Fibroblast of skin of right quadriceps (primary cell): ENCODE measurements at places on chromosomes 2 and 18.

DNA sequence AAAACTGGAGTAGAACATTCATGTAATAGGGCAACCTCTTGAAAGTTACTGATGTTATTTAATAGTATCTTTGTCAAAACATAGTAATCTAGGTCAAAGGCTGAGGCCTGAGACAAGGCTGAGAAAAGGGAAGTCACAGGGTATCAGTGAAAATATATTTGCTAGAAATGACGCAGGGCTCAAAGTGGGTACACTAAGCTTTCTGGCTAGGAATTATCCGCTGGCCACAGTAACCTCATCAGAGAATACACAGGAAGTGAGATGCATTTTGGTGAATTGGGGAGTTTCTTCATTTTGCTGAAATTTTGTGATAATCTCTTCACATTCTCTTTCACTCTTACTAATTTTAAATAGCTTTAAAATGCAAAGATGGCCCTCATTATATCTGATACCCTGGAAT, 206.8 kb downstream of the OTX1 start:
- DNase-seq, result no peak

DNA sequence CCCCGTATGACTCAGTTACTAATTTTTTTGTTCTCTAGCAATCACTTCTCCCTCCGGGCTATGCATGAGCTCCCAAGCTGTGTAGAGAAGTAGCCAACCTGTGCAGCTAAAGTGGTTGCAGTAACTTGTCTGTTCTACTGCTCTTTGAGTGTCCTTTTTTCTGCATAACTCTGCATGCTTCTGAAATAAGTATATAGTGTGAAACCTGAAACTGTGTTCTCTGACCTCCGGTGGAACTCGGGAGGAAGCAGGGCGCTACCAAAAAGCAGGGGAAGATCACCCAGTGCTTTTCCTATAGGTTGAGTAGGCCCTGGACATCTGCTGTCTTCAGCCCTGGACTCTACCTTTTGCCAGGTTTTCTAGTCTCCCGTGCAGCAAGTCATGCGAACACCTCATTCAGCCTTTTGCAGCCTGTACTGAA, 47.8 kb downstream of the PHLPP1 start:
- no peak for DNase-seq

DNA sequence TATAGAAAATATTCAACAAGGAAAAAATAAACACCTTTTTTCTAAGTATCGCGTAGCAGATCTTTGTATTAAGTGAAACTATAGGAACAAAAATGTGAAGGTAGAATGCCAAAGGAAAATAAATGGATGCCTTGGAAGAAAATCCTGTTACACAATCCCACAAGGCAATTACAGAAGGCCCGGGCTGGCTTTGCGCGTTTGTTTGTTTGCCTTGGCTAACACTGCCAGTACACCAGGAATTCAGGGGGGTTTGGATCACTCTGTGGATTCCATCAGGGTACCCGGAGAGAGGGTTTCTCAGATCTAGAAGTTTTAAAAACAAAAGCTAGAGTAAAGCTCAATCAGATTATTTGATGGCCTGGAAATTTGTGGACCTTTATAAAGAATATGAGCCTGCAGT, 478.3 kb downstream of the FBXO15 start:
- DNase-seq, result peak; percentile 38

DNA sequence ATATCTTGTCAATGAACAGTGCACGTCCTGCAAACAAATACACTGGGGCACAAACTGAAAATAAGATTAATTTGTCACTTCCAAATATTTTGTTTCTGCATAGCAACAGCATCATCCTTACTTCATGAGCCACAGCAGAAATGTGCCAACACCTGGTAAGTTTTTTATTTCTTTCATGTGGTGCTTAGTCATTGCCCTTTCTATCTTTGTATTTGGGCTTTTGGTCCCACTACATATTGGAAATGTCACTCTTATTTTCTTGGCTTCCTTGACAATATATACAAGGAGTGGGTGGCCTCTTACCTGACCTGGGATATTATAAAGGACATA, 208.0 kb downstream of the RBM43 start:
- no peak for DNase-seq

- no peak for DNase-seq
Measured at GRCh38 chr2:113061241-113061640, 2.2 kb downstream of the IL36RN start.

- no peak for DNase-seq
Measured at GRCh38 chr18:61545281-61546245, 212.3 kb downstream of the CDH20 start.

DNA sequence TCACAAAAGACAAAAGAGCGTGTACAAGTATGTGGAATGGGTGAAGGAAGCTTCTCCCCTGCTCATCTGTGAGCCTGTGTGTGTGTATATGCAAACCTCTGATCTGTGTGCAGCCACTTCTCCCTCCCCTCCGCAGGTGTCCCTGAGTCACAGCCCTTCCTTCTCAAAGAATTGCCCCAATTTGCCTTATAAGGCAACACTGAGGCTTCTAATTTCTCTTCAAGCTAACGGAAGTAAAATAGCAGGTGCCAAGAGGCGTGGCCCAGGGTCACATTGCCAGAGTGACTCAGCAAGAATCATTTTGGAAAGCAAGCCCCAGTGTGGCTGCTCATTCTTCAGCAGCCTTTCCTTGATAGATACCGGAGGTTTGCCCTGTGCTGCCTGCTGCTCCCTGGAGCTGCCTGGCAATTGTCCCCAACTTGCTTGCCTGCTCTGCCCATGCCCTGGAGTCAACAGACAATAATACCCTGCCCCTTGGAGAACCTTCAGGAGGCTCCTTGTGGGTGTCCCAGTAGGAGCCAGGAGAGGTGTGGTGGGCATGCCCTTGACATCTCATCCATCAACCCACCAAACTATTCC, 37.3 kb upstream of the BMP10 start:
- DNase-seq, result peak; percentile 48

GRCh38 chr2:156944871-156945270, 312.6 kb upstream of the GALNT5 start:
- no peak for DNase-seq

- DNase-seq, result no peak
Measured at GRCh38 chr18:45173799-45174519, 441.3 kb upstream of the SLC14A2 start.

DNA sequence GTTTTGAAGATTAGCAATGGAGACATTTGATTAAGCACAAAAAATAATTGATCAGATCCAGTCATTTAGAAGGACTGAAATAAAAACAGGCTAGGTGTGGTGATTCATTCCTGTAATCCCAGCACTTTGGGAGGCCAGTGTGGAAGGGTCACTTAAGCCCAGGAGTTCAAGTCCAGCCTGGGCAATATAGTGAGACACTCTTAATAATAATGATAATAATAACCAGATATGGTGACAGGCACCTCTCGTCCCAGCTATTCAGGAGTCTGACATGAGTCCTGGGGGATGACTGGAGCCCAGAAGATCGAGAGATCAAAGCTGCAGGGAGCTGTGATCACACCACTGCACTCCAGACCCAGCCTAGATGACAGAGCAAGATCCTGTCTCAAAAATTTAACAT, 3.5 kb upstream of the FN1 start:
- no peak for DNase-seq

DNA sequence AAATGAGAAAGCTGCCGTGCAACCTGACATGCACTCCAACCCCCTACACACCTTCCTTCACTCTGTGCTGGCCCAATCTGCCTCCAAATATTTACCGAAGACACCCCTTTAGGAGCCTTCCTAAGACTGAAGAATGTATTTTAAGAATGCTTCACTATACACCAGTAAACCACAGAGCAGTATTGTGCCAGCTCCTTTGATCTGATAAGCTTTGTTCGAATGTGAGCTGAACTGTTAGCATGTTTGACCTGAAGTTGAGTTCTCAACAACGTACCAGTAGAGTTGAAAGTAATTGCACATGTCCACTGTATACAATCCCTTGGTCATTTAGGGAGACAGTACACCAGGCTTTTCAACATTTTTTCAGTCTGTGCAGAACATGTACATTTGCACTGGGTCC, 259.2 kb downstream of the TGIF1 start:
- no peak for DNase-seq

DNA sequence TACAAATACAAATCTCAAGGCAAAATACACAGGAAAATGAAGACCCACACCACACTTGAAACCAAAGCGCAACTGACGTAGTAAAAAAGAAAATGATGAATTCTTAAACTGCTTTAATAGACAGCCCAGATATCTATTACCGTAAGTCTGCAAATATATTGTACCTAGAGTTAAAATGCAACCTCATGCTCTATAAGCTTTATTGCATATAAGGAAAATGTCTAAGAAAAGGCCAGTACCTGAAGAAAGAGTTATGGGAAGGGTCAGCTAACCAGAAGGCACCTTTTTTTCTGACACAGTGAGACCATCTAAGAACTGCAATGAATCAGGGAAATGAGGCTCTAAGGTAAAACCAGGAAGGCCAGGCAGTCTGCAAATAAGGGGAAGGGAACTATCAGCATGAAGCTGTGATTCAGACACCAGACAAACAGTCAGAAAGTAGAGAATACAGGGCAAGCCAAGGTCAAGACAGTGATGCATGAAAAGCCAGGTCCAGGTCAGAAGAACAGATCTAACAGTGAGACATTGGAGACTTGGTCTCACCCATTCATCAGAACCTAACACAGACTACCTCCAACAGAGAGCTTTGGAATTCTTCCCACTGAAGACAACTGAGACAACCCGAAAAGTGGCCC, 46.9 kb downstream of the PDE11A start:
- no peak for DNase-seq

DNA sequence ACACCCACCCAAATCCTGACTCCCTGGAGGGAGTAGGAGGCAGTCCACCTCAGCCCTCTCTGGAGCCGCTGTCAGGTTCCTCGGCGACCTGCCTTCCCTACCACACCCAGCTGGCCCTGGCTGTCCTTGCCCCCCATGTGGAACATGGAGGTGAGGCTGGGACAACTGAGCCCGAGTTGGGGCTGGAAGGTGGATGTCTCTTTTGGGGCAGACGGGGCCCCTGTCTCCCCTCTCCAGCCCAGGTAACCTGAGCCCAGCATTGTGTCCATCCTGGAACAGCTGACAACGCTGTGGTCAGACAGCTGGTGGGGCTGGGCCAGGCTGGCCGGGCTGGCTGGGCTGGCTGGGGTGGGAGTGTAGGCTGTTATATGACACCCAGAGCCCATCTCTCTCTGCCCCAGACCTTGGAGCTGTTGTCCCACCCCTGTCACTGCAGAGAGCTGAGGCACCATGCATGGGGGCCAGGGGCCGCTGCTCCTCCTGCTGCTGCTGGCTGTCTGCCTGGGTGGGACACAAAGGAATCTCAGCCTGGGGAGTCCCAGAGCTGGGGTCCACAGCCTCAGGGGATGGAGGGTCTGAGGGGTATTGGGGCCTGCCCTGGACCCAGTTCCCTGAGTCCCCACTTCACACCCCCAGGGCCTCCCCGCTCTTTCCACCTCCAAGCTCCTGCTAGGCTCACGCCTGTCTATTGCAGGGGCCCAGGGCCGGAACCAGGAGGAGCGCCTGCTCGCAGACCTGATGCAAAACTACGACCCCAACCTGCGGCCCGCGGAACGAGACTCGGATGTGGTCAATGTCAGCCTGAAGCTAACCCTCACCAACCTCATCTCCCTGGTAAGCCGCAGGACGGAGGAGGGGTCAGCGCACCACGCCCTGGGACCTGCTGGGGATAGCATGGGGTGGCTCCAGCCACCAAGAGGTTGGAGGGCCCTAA, at the start of gene CHRNG:
Gene CHRNG (plus strand): TSS at position 395 of the 934 bp plus-strand sequence. CDS start 56 bp downstream, at position 451.
- DNase-seq, result no peak

DNA sequence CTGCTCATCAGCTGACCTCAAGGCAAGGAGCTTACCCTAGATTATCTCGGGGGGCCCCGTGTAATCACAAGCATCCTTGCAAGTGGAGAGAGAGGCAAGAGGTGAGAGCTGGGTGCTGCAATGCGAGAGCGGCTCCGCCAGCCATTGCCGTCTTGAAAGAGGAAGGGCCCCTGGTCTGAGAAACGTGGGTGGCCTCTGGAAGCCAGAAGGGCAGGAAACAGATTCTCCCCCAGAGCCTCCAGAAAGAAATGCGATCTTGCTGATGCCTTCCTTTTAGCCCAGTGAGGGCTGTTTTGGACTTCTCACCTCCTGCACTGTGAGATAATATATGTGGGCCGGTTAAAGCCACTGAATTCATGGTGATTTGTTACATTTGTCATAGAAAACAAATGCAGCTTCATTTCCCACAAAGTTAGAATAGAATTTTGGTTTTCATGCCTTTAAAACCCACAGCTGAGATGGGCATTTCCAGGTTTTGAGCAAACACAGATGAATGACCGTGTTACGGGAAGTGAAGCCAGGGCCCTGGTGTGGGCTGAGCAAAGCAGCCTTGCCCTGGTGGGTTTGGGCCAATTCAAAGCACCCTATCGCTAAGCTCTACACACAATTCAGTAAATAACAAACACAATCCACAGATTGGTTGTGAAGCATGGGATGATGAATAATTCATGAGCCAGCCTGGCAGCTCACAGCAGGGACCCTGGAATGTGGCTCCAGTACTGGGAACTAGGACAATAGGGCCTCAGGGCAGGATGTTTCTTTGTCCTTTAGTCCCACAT, 319.9 kb upstream of the HS6ST1 start:
- DNase-seq, result peak; percentile 63

DNA sequence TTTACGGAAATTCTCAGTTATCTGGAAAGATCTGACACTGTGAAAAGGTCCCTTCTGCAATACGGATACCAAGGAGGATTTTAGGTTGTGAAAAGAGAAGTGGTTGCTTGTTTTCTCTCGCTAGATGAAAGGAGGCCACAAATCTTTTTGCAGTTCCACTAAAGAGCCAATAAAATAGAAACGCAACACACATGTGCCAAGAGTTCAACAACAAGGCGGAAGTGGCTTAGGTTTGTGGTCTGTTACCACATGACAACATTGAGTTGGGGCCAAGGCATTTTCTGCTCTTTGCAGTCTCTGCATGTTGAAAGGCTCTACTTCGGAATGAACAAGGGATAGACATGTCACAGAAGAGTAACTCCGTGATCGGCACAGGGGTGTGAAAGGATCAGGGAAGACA, 115.7 kb upstream of the OSR1 start:
- peak; percentile 85 for DNase-seq

DNA sequence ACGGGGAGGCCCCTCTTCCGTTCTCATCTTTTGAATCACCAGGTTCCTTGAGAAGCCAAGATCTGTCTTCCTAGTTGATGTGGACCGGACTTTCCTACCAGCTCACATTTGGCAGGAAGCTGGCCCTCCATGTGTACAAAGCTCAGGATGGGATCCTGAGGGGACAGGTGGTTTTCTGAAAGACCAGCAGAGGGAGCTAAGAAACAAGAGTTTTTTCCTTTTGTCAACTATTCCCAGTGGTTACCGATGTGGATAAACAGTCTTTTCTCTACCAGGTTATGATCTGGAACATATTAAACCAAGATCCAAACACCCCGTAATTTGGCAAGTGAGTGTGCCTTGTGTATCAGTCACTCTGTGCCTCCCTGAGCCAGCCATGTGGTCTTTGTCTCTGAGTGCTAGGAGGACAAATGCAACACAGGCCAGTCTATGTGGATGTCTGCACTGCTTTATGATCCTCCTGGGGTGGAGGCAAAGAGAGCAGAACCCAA, 25.1 kb upstream of the ARHGAP25 start:
- DNase-seq, result peak; percentile 42

DNA sequence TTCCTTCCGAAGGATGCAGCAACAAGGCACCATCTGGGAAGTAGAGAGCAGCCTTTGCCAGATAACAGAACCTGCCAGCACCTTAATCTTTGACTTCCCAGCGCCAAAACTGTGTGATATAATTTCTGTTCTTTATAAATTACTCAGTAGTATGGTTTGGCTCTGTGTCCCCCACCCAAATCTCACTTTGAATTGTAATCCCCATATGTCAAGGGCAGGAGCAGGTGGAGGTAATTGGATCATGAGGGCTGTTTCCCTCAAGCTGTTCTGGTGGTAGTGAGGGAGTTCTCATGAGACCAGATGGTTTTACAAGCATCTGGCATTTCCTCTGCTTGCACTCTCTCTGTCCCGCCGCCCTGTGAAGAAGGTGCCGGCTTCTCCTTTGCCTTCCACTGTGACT, 899.9 kb downstream of the TRIB2 start:
- DNase-seq, result no peak
